Activated CD8-positive, alpha-beta memory T cell treated with anti-CD3 and anti-CD28 coated beads for 36 hours (primary cell): ENCODE measurements at places on chromosomes 1 and 21. TPM values are rescaled to one million over a fixed set of nuclear protein-coding genes. Genes with fewer than 3 reads are reported as not detected.

TP53BP2 gene
- 38.7 TPM for total RNA-seq

C1orf87 gene
- not detected for total RNA-seq

NCAM2 gene
- not detected for total RNA-seq

IER5 gene
- total RNA-seq = 45.9 TPM

CXADR gene
- total RNA-seq = 0.63 TPM

WARS2 gene
- 20.7 TPM for total RNA-seq

RFX5 gene
- 65.5 TPM for total RNA-seq

PDC gene
- not detected for total RNA-seq

AMY1C gene
- not detected for total RNA-seq

ENAH gene
- total RNA-seq = 1.1 TPM

ALG14 gene
- 4.6 TPM for total RNA-seq

ATP6V1G3 gene
- not detected for total RNA-seq

SLC22A15 gene
- total RNA-seq = 1.1 TPM

CYP4A11 gene
- total RNA-seq = not detected

VTCN1 gene
- not detected for total RNA-seq

CD1D gene
- not detected for total RNA-seq

SH2D1B gene
- not detected for total RNA-seq

GCSAML gene
- 0.51 TPM for total RNA-seq

TMEM200B gene
- total RNA-seq = 0.97 TPM

PTPRC gene
- total RNA-seq = 318 TPM

TGFBR3 gene
- total RNA-seq = 17.3 TPM

KRTAP19-7 gene
- not detected for total RNA-seq

MTARC2 gene
- total RNA-seq = not detected

RHCE gene
- 0.23 TPM for total RNA-seq

LDLRAD1 gene
- total RNA-seq = not detected

PLEKHN1 gene
- total RNA-seq = 3.8 TPM

PGLYRP3 gene
- not detected for total RNA-seq

TMPRSS15 gene
- not detected for total RNA-seq

FCRL1 gene
- total RNA-seq = not detected

GPR25 gene
- not detected for total RNA-seq

AMY2A gene
- total RNA-seq = not detected

BARHL2 gene
- total RNA-seq = not detected

LCE1A gene
- not detected for total RNA-seq

GJA9 gene
- total RNA-seq = not detected

ADAMTS1 gene
- not detected for total RNA-seq

TSTD1 gene
- total RNA-seq = 43.2 TPM

KCNA3 gene
- total RNA-seq = 24.3 TPM

NOS1AP gene
- total RNA-seq = 0.04 TPM

CSF1 gene
- total RNA-seq = 46.6 TPM

S100A16 gene
- total RNA-seq = not detected

NEGR1 gene
- not detected for total RNA-seq

TCP10L gene
- total RNA-seq = 0.15 TPM

FAM110D gene
- not detected for total RNA-seq

OR14K1 gene
- not detected for total RNA-seq

DYNLT4 gene
- total RNA-seq = not detected

IL10 gene
- 6.2 TPM for total RNA-seq

VHLL gene
- not detected for total RNA-seq

OR2L8 gene
- not detected for total RNA-seq

ANXA9 gene
- 0.10 TPM for total RNA-seq
